ENCODE measurements at places on chromosomes 2 and 18.

GRCh38 chr18:13280070-13280795, 61.7 kb downstream of the LDLRAD4 start:
- DNase-seq = no peak

DNA sequence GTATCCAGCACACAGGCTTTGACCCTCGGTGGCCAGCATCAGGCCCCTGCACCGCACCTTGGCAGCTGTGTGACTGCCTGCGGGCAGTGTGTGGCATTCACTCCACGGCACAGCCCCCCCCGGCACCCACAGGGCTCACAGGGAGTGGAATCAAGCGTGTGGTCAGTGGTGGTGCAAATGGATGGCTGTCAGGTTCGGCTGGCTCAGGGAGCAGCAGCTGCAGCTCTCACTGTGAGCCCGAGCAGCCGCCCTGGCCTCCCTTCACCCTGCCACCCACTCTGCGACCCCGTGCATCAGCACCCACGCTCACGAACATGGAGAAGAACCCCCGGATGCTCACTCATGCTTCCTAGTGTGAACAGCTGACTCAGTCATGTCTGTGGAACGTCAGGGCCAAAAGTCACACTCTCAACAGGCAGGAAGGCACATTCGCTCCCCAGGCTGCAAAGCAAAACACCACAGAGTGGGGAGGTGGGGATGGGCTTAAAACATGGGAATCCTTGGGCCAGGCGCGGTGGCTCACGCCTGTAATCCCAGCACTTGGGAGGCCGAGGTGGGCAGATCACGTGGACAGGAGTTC, 41.5 kb upstream of the GPC1 start:
- DNase-seq = no peak

- DNase-seq = no peak
These were observed 35.6 kb downstream of the GPD2 start for GRCh38 chr2:156471762-156472161.

DNA sequence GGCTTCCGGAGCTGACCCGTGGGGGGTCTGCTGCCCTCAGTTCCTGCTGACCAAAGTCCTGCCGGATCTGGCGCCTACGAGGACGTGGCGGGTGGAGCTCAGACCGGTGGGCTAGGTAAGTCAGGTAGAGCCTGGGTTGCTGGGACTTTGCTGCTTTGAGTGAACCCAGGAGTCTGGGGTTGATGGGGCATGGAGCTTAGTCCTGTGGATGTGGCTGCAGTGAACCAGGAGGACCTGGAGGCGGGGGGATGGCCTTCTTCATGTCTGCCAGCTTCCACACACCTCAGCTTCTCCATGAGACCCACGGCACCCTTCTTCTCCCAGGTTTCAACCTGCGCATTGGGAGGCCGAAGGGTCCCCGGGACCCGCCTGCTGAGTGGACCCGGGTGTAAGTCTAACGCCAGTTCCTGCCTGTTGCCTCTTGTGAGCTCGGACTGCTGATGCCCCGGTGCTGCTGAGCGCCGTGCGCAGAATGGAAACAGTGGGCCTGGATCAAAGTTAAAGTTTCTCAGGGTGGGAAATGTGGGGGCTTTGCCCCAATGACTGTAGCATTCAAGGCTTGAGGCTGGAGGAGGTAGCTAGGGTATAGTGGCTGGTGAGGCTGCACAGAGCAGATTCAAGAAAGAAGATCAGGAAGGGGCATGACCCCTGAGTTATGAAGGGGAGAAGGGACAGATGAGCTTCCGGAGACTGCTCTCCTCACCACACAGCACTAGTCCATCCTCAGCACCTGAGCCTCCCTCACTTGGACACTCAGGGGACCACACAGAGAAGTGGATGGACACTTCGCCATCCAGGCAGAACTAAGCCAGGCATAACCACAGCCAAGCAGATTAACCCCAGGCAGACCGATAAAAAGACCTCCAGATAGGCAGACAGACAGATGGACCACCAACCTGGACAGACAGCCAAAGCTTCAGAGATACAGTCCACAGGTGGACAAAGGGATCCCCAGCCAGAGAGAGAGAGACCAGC, 17.3 kb downstream of the PTPN18 start:
- no peak for DNase-seq

GRCh38 chr2:207290833-207291624, 125.3 kb upstream of the KLF7 start:
- DNase-seq = no peak

DNA sequence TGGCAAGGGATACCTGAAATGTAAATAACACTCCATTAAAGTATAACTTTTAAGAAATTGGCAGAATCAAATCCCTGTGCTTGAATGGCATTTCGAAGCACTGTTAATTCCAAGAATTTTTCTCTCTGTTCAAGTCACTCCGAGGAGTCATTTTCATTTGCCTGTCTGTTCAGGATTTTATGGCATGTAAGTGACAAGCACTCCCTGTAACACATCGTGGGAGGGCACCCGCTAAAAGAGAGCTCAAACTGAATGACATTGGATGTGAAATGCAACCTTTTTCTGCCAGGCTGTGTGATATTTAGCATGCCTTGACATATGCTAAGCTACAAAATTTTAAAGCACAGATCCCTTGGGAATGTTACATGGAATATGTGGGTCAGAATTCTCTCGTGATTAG, 339.6 kb downstream of the LRRTM1 start:
- DNase-seq = no peak

GRCh38 chr18:59874166-59874565, 25.6 kb upstream of the PMAIP1 start:
- no peak for DNase-seq

DNA sequence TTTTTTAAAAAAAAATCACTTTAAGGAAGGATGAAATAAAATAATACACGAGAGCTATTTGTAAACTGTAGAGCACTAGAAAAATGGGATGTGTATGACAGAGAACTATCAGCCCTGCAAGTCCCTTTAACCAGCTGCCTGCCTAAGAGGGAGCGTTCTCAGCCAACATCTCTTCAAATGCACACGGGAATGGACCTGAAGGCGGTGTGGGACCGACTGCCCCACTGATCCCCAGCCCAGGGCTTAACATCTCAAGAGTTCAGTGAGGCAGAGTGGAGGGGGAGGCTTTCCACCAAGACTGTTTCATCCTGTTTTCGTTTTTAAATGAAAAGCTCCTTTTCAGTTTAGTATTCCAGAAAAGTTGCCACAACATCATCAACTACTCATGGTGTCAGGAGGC, 2.2 kb downstream of the INPP4A start:
- no peak for DNase-seq

GRCh38 chr2:186884587-186884986, 35.6 kb upstream of the ZSWIM2 start:
- no peak for DNase-seq

- DNase-seq = no peak
These were observed 64.0 kb downstream of the MBP start for GRCh38 chr18:77068321-77069312.

DNA sequence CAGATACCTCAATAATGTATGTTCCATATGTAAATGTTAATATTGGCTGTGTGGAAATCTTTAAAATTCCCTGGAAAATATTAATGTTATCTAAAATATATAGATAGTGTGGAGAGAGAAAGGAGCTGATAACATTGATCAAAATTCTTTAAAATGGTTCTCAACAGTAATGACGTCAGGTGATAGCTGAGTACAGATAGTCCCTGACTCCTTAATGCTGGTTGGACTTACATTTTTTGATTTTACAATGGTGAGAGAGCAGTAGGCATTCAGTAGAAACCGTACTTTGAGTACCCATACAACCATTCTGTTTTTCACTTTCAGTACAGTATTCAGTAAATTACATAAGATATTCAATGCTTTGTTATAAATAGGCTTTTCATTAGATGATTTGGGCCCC, 146.6 kb downstream of the GALNT3 start:
- no peak for DNase-seq
